Activated naive CD4-positive, alpha-beta T cell treated with anti-CD3 and anti-CD28 coated beads for 36 hours (primary cell): ENCODE measurements at places on chromosomes 3 and 15. TPM values are rescaled to one million over a fixed set of nuclear protein-coding genes. Genes with fewer than 3 reads are reported as not detected.

The NOX5 gene
- not detected for total RNA-seq

The ALDH1A2 gene
- not detected for total RNA-seq

The ANKDD1A gene
- 3.1 TPM for total RNA-seq

The MYL3 gene
- not detected for total RNA-seq

The ECE2 gene
- not detected for total RNA-seq

The ARNT2 gene
- 0.14 TPM for total RNA-seq

The GRIP2 gene
- not detected for total RNA-seq

The SLC12A8 gene
- total RNA-seq: 1.1 TPM

The CFAP100 gene
- not detected for total RNA-seq

The TEX9 gene
- 1.1 TPM for total RNA-seq

DNA sequence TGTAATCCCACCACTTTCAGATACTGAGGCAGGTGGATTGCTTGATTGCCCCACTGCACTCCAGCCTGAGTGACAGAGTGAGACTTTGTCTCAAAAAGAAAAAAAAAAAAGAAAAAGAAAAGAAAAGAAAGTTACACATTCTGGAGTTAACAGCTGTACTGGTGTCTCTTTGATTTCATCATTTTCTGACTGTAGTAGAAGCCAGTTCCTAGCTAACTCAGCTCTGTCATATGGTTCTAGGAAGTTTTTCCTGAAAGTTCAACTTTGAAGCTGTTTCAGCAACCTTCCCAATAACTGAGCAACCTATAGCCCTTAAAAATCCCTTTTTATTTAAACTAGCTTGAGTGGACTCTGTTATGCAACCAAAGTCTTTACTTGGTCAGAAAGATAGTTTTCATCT, 104.6 kb upstream of the STRIT1 start:
- no peaks in the 10 kb centered on the region for H3K27me3 ChIP-seq
- no peak for DNase-seq
- no peak overlapping the region for H3K27ac ChIP-seq
- no peak overlapping the region for H3K4me3 ChIP-seq
- no peaks in the 10 kb centered on the region for H3K4me1 ChIP-seq

DNA sequence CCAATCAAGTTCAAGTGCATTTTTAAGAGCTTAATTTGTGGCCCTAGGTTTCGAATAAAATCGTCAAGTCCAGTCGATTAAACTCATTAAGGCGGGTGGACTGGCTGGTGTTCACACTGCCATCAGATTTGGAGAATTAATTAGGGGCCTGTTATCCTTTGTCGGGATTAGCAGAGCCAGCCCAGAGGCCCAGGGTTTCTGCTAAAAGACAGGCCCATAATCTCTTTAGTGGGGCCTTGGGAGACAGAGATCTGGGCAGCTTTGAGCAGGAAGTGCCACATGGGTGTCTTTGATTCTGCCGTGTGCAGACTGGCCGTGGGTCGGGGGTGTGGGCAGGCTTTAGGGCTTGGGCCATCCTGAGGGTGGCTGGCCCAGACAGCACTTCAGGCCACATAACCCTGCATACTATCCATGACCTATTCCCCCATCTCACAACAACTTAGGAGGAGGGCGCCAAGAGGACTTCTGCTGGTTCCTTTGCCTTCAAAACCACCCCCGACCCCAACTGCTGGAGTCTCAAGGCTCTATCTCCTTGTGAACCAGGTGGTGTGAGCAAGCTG, 94.7 kb downstream of the PLXNA1 start:
- H3K4me3 ChIP-seq: no peak overlapping the region
- no peak for DNase-seq
- H3K27ac ChIP-seq: no peak overlapping the region
- H3K27me3 ChIP-seq: no peaks in the 10 kb centered on the region

GRCh38 chr3:96266395-96267190, 547.8 kb upstream of the EPHA6 start:
- H3K4me1 ChIP-seq: no peaks in the 10 kb centered on the region
- H3K27ac ChIP-seq: no peak overlapping the region
- DNase-seq: no peak
- no peak overlapping the region for H3K4me3 ChIP-seq
- no peaks in the 10 kb centered on the region for H3K27me3 ChIP-seq

- no peak overlapping the region for H3K27ac ChIP-seq
- no peaks in the 10 kb centered on the region for H3K27me3 ChIP-seq
- peaks cover 17% of the 10 kb centered on the region for H3K4me1 ChIP-seq
- peak; percentile 14 for DNase-seq
- no peaks in the 10 kb centered on the region for H3K36me3 ChIP-seq
These were observed 248.9 kb downstream of the SV2B start for GRCh38 chr15:91348752-91349500.

GRCh38 chr3:14962762-14963161, 15.4 kb downstream of the NR2C2 start:
- H3K4me3 ChIP-seq: no peak overlapping the region
- no peak overlapping the region for H3K27ac ChIP-seq
- peaks cover 34% of the 10 kb centered on the region for H3K36me3 ChIP-seq
- DNase-seq: no peak

- no peaks in the 10 kb centered on the region for H3K36me3 ChIP-seq
- H3K27me3 ChIP-seq: no peaks in the 10 kb centered on the region
- no peaks in the 10 kb centered on the region for H3K4me1 ChIP-seq
- no peak for DNase-seq
These were observed 466.0 kb downstream of the NLGN1 start for GRCh38 chr3:173863551-173863950.

GRCh38 chr15:60093273-60094067, 89.4 kb downstream of the FOXB1 start:
- no peaks in the 10 kb centered on the region for H3K36me3 ChIP-seq
- H3K4me3 ChIP-seq: no peak overlapping the region
- no peaks in the 10 kb centered on the region for H3K27me3 ChIP-seq
- no peaks in the 10 kb centered on the region for H3K4me1 ChIP-seq
- DNase-seq: no peak

DNA sequence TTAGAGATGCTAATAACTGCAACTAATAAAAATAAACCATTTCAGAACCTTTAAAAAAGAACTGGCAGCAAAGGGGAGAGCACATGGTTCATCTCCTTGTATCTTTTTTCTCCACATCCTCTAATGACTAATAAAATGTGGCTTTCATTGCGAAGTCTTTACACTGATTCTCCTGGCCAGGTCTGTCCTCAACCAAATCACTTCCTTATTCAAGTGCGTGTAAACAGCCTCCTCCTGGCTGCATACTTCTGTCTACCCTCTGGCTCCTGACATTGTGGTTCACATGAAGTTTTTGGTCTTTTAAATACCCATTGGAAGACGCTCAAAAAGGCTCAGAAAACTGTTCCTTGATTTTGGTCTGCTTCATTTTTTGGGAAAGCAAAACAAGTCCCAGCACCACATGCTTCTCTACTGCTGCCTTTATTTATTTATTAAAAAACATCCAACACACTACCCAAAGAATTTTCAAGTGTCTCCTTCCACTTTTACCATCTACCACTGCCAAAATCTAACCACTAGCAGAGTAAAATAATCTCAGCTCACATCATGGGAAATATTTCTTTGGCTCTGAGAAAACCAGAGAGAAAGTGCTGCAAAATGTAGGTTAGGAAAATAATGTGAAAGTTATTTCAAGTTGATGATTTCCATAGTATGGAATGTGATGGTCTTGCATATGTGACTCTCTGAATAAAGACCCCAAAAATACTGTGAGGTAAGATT, 85.1 kb downstream of the EFL1 start:
- DNase-seq: no peak
- H3K4me3 ChIP-seq: no peak overlapping the region
- no peaks in the 10 kb centered on the region for H3K4me1 ChIP-seq
- H3K27me3 ChIP-seq: no peaks in the 10 kb centered on the region
- no peak overlapping the region for H3K27ac ChIP-seq
- H3K36me3 ChIP-seq: no peaks in the 10 kb centered on the region

GRCh38 chr3:155946178-155946577, 75.7 kb downstream of the GMPS start:
- H3K27me3 ChIP-seq: no peaks in the 10 kb centered on the region
- H3K4me3 ChIP-seq: no peak overlapping the region
- H3K27ac ChIP-seq: no peak overlapping the region
- H3K36me3 ChIP-seq: peaks cover 12% of the 10 kb centered on the region

- no peaks in the 10 kb centered on the region for H3K36me3 ChIP-seq
- no peak overlapping the region for H3K27ac ChIP-seq
- no peak for DNase-seq
- no peaks in the 10 kb centered on the region for H3K27me3 ChIP-seq
These were observed 1.2 kb upstream of the DAZL start for GRCh38 chr3:16606398-16606797.

- DNase-seq: no peak
- no peak overlapping the region for H3K4me3 ChIP-seq
- H3K36me3 ChIP-seq: peaks cover 6% of the 10 kb centered on the region
- H3K4me1 ChIP-seq: peaks cover 3% of the 10 kb centered on the region
- H3K27ac ChIP-seq: no peak overlapping the region
These were observed 16.8 kb downstream of the FOXP1 start for GRCh38 chr3:71566776-71567175.

DNA sequence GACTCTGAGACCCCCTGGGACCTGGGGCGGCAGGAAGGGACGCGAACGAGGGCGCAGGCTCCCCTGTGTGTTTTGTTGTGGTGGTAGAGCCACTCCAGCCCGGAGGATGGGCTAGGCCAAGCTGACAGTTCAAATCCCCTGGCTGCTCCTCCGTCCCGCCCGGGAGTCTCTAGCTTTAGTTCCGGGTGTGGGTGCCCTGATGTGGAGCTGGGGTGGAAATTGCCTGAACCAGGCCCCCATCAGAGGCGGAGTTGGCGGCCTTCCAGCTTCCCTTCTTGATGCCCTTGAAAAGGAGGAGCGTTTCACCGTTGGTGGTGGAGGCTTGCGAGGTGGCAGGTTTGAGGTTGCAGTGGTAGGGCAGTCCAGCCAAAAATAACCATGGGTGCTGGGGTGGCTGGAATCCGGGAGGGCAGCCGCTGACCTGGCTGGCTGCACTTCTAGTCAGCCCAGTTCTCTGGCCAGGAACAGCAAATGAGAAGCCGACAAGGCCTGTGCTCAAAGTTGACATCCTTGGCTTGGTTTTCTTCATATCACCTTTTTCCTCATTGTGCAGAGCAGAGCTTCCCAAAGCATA, 817 bp downstream of the CLK3 start:
- DNase-seq: peak; percentile 72
- peaks cover 46% of the 10 kb centered on the region for H3K4me1 ChIP-seq
- H3K27ac ChIP-seq: peak overlapping the region; percentile 90

GRCh38 chr3:133989936-133990702, 39.6 kb downstream of the SLCO2A1 start:
- H3K36me3 ChIP-seq: no peaks in the 10 kb centered on the region
- H3K27ac ChIP-seq: no peak overlapping the region
- no peak for DNase-seq
- H3K4me1 ChIP-seq: no peaks in the 10 kb centered on the region
- H3K27me3 ChIP-seq: peaks cover 9% of the 10 kb centered on the region

DNA sequence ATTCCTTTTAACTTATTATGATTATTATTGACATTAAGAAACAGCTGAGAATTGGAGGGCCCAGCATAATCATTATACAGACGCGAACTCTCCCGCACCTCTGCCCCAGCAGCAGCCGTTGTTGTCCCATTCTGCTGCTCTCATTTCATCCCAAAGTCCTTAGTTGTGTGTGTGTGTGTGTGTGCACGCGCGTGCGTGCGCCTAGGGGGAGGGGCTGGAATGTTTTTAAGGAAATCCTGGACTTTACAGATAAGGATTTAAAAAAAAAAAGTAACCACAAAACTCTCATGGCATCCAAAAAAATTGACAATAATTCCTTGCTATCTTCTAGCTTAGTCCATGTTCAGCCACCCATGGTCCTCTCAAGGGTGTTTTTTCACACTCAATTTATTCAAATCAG, 134.2 kb downstream of the WNT7A start:
- no peak for DNase-seq
- no peaks in the 10 kb centered on the region for H3K4me1 ChIP-seq
- H3K27ac ChIP-seq: no peak overlapping the region
- H3K36me3 ChIP-seq: no peaks in the 10 kb centered on the region
- peaks cover 20% of the 10 kb centered on the region for H3K27me3 ChIP-seq

GRCh38 chr15:32775103-32775502, 57.3 kb downstream of the GREM1 start:
- H3K36me3 ChIP-seq: no peaks in the 10 kb centered on the region
- no peak overlapping the region for H3K4me3 ChIP-seq
- H3K27me3 ChIP-seq: peaks cover 5% of the 10 kb centered on the region
- H3K27ac ChIP-seq: no peak overlapping the region
- no peak for DNase-seq

- H3K27me3 ChIP-seq: peaks cover 2% of the 10 kb centered on the region
- H3K27ac ChIP-seq: no peak overlapping the region
- no peak overlapping the region for H3K4me3 ChIP-seq
- H3K36me3 ChIP-seq: no peaks in the 10 kb centered on the region
- DNase-seq: no peak
These were observed 98.5 kb upstream of the SLC25A36 start for GRCh38 chr3:140842984-140843649.

- no peak overlapping the region for H3K27ac ChIP-seq
- DNase-seq: no peak
- H3K4me1 ChIP-seq: no peaks in the 10 kb centered on the region
These were observed 95.2 kb downstream of the NR1D2 start for GRCh38 chr3:24040311-24040710.

DNA sequence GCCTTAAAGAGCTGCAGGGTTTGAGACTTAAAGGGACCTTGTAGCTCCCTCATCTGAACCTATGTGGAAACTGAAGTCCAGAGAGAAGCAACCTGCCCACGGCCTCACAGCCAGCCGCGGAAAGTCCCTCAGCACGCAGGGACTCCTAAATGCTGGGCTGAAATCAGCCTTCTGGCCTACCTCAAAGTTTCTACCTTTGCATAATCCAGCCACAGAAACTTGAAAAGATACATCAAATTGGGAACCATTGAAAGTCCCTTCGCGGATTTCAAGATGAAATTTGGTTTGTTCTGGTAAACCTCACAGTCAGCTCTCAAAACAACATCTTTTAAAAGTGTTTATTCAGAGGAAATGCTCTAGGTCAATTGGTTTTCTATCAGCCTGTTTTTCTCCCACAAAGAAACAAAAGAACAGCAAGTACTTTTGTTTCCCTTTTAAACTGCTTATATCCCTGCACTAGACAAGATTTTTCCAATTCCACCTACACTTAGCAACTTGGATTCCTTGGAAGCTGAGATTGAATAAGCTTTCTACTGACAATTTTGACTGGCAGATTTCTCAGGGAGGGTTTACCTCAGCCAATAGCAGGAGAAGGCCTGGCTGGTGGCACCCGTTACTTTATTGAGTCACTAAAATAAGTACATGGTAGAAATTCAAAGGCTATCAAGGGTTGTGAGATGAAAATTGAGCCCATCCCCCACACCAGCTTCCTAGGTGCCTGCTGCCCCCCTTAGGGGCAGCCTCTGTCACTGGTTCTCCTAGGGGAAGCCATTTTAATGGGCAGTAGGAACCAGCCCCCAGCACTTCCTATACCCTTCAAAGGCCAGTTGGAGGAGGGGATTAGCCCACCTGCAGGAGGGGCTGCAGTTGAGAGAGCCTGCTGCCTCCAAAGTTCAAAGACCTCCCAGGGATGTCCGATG, 171.2 kb downstream of the ADAMTS17 start:
- H3K36me3 ChIP-seq: no peaks in the 10 kb centered on the region
- H3K4me1 ChIP-seq: peaks cover 6% of the 10 kb centered on the region
- DNase-seq: peak; percentile 40
- H3K27ac ChIP-seq: peak overlapping the region; percentile 60
- H3K4me3 ChIP-seq: no peak overlapping the region
